MM.1S (cell line): ENCODE measurements at places on chromosomes 3 and 15.

GRCh38 chr3:88150806-88151205, 1.0 kb downstream of the C3orf38 start:
- DNase-seq: no peak

DNA sequence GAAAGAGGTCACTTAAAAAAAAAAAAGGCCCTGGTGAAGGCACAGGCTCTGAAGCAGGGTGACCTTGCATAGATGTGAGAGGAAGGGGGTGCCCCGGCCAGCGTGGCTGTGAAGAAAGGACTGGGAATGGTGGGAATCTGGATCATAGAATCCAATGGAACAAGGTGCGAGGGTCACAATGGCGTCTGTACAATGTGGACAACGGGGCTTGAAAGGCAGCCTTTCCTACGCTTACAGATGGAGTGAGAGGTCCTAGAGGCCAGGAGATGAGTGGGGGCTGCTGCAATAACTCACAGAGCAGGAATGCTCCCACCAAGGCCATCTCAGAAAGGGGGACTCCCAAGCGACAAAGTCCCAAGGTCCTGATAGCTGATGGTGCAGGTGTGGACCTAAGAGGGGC, 162.2 kb downstream of the ATP10A start:
- no peak for DNase-seq

GRCh38 chr3:69936266-69936665, 63.3 kb upstream of the SAMMSON start:
- no peak for DNase-seq

- DNase-seq: no peak
Measured at GRCh38 chr15:72751751-72752455, 31.7 kb downstream of the ADPGK start.

GRCh38 chr15:80999623-81000036, 1.1 kb upstream of the TLNRD1 start:
- DNase-seq: peak; percentile 90

- no peak for DNase-seq
Measured at GRCh38 chr15:22918056-22918455, 62.1 kb downstream of the CYFIP1 start.

DNA sequence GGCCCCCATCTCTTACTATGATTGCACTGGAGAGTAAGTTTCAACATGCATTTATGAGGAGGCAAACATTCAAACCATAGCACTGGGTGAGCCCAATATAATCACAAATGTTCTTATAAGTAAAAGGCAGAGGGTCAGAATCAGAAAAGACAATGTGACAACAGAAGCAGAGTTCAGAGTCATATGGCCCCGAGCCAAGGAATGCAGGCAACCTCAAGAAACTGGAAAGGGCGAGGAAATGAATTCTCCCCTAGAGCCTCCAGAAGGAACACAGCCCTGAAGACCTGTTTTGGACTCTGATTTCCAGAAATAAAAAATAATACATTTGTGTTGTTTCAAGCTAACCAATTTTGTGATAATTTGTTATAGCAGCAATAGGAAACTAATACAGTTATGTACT, 81.3 kb upstream of the ABI3BP start:
- no peak for DNase-seq

DNA sequence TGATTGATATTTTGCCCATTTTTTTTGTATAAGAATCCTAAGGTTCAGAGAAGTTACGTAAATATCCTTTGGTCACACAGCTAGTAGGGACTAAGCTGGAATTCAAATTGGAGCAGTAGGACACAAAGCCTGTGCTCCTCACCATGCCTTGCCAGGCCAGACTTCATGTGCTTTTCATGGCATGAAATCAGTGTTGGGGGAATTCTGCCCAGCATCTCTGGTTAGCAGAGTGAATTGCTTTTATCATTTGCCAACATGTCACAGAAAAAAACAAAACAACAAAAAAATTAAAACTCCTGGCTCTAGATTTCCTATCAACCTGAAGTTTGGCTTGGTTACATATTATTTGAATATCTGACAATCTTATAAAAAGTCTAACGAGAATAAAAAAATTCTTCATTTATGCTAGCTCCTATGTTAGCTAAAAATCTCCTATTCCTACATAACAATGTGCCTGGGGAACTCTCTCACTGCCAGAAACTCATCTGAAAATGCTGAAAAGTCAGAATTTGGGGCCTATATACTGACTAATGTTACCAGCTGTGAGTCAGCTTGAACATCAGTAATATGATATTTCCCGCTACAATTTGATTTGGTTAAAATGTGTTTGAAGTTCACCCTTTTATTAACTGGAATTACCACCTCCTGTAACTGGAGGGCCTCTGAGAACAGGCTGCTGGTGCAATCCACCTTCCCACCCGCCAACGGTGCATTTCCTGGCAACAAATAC, 141.7 kb downstream of the TIGIT start:
- DNase-seq: no peak

- no peak for DNase-seq
Measured at GRCh38 chr15:73926219-73927002, at the start of gene LOXL1. Gene LOXL1, plus strand, starts transcription at chr15:73926462. Its CDS starts 322 bp downstream, at chr15:73926784.

- DNase-seq: no peak
Measured at GRCh38 chr3:36812240-36812639, 47.9 kb upstream of the DCLK3 start.

GRCh38 chr3:98482717-98483482, 14.6 kb upstream of the OR5K2 start:
- no peak for DNase-seq

DNA sequence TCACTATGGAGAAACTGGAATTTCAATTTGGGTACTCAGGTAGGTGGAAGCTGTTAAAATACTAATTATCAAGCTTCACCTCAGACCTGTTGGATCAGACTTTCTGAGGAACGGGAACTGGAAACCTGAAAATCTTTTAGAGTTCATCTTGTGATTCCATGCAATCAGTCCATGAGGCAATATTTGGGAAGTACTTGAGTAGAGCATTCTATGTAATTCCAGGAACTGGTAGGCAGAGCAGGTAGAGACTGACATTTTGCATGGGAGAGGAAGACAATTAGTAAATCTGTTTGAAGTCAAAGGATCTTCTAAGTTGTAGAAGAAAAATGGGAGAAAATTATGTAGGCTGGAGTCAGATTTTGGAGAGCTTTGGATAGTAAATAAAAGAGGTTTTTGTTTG, 43.1 kb downstream of the FGF7 start:
- DNase-seq: no peak

- no peak for DNase-seq
Measured at GRCh38 chr3:127749361-127749760, 73.0 kb downstream of the MGLL start.

GRCh38 chr3:48826451-48826850, 21.2 kb downstream of the PRKAR2A start:
- no peak for DNase-seq

DNA sequence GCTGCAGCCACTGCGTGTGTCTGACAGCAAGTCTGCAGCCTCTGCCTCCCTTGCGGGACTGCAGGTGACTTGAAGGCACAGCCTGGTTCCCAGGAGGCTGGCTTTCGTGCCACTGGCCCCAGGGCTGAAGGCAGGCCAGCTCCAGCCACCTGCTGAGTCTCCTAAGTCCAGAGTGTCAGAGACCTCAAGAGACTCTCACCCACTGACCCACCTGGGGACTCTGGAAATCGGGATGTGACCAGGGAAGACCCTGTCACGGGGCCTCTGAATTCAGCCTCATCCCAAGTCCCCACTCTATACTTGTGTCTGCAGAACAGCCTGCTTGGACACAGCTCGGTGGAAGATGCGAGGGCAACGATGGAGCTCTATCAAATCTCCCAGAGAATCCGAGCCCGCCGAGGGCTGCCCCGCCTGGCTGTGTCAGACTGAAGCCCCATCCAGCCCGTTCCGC, 16.3 kb downstream of the ISG20 start:
- DNase-seq: no peak

DNA sequence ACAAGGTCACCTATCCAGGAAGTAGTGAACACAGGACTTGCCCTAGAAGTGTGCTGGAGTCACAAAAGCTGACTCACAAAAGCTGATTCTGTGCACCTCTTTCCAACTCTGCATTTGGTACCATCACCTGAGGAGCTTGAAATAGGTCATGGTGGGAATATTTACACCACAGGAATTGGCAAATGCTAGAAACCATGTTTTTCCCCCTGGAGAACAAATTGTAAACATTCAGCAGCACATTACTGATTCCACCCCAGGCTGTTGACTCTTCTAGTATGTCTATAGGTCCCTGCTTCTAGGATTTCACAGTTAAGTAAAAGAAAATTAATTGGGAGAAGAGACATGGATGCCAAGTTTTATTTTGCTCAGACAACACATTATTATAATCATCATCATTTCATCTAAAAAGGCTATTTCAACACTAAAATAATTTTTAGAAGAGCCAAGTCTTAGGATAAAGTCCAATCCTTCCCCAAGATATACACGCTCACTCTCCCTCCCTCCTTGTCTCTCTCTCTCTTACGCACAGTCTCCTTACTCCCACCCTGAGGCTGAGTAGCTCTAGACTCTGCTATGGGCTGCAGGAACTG, 24.7 kb downstream of the CACNA2D2 start:
- no peak for DNase-seq

GRCh38 chr3:57569859-57570450, 13.9 kb downstream of the PDE12 start:
- no peak for DNase-seq

DNA sequence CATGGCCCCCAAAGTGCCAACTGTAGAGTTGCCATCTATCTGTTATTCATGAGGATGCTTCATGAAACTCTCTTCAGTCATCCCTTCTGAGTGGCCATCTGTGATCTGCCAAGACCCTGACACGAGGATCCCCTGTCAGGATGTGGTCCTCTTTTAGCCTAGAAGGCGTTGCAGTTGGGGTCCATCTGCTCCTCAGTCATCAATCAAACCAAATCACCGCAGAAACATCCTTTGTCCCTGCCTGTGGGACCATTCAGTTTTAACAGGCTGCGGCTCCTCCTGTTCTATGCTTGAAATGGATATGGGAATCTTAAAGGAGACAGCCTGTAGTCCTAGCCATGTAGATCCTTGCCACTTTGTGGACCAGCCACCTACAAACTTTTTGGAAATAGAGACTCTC, 5.9 kb upstream of the RPS27L start:
- DNase-seq: no peak

DNA sequence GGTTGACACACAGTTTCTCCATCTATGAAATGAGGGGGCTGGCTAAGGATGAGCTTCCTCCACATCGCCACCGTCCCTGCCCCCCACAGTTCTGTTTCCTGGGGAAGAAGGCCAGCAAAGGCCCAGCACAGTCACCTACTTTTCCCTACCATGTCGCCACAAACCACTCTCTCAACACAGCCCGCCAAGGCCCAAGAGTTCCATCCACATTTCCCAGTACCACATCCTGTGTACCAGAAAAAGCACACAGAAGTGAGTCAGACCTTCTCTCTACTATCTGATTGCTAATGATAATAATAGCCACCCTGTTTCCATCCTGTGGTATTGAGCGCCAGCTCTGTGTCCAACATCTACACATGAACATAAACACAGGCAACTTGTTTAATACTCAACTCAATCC, 30.3 kb upstream of the C15orf39 start:
- no peak for DNase-seq

DNA sequence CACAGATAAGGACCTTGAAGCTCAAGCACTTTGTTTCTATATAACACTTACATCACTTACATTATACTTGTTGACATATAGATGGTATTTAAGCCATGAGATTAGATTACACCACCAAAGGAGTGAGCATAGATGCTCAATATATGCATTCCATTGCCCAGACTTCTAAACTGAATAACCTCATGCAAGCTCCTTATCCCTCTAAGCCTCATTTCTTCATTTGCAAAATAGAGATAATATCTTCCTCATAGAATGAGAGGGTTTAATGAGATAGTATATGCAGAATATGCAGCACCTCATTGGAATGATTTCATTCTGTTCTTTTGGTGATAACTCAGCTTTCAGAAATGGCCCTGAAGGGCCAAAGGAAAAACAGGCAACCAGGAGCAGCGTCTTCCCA, 18.5 kb downstream of the NLGN1 start:
- DNase-seq: no peak

- DNase-seq: no peak
Measured at GRCh38 chr3:30476368-30477084, 129.9 kb upstream of the TGFBR2 start.

- no peak for DNase-seq
Measured at GRCh38 chr3:54515441-54516213, 393.3 kb downstream of the CACNA2D3 start.

DNA sequence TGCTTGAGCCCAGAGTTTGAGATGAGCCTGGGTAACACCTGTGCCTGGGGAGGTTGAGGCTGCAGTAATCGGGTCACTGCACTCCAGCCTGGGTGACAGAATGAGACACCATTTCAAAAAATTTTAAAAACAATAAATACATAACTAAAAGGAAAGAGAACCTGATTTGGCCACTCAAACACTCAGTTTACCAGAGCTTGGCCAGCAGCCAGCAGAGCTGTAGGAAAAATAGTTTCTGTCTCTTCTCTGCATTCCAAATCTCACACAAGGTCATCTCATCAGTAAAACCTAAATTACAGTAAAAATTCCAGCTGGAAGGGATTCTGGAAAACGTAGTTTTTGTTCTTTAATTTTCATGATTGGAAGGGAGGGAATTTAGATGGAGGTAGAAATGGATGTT, 7.8 kb upstream of the PPM1L start:
- no peak for DNase-seq

- DNase-seq: no peak
Measured at GRCh38 chr15:62546628-62547027, 381.5 kb upstream of the C2CD4B start.
